ENCODE measurements at places on chromosomes 1 and 21.
A peak's percentile ranks its signal among the peaks of the same experiment; 100 is the strongest.

DNA sequence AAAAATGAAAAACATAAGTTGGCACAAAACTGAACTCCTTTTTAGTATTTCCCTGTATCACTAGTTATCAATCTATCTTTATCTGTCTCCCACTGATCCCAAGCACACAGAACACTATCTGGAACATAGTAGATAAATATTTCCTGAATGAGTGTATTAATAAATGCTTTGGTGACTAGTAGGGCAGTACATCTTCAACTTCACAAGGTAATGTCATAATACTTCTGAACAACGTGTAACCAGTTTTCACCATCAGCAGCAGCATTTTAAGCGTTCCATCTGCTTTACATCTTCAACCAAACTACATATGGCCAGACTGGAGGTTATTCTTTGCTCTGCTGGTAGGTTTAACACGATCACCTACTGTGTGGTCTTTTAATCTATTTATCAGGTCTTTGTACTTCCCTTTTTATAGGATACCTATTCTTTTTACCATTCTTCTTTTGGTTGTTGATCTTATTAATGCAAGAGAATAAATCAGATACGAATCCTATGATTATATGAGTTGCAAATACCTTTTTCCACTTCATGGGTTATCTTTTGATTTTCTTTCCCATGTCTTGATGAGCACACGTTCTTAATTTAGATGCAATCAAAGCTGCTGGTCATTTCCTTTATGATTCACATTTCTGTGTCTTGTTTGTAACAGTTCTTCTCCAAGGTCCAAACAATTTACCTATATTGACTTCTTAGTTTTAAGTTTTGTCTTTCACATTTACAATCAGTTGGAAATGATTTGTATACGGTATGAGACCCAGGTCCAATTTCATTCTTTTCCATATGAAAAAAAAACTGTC is 16.3 kb downstream of the GPBP1L1 start:
- DNase-seq: no peak

GRCh38 chr1:198641501-198641900 is 2.7 kb downstream of the PTPRC start:
- DNase-seq: no peak

DNA sequence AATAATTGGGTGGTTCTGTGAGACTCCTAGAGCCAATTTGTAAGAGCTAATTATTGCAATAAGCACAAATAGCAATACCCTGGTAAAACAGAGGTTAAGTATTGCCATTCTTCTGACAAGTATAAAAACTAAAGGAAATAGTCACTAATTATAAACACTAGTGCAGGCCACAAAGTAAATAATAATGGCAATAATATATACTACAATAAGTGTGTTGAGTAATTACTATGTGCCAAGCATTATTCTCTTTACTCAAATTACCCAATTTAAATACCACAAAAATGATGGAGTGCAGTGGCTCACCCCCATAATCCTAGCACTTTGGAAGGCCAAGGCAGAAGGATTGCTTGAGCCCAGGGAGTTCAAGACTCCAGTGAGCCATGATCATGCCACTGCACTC is 15.3 kb downstream of the ZMYM6 start:
- DNase-seq: no peak

- peak; percentile 97 for DNase-seq
Observed at GRCh38 chr1:201946224-201946908, at the start of gene LMOD1. Gene LMOD1 (minus strand): TSS chr1:201946548. CDS start chr1:201946340, 208 bp downstream.

DNA sequence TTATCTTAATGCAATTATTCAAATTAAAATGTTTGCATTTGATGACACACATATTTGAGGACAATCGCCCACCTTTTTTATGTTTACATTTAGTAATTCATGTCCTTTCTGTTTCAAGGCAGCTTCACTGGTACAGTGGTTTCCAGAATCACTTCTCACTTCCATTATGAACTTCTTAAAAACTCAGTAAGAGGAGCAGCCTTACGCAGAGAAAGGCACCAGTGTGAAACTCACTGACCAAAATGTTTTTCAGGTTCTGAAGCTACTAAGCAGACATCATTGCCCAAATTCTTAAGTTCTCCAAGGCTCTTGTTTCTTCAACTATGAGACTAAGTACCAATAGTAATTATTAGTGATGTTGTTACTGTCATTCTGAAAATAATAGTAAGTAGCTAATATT is 353.1 kb upstream of the CXADR start:
- DNase-seq: no peak
